ENCODE measurements at places on chromosomes 5 and 9.

- no peak for DNase-seq
Observed at GRCh38 chr9:70408393-70409040, 5.9 kb downstream of the KLF9 start.

- no peak for DNase-seq
Observed at GRCh38 chr9:92948632-92949031, 1.3 kb downstream of the FGD3 start.

- no peak for DNase-seq
Observed at GRCh38 chr9:136171801-136172411, 33.0 kb downstream of the LHX3 start.

DNA sequence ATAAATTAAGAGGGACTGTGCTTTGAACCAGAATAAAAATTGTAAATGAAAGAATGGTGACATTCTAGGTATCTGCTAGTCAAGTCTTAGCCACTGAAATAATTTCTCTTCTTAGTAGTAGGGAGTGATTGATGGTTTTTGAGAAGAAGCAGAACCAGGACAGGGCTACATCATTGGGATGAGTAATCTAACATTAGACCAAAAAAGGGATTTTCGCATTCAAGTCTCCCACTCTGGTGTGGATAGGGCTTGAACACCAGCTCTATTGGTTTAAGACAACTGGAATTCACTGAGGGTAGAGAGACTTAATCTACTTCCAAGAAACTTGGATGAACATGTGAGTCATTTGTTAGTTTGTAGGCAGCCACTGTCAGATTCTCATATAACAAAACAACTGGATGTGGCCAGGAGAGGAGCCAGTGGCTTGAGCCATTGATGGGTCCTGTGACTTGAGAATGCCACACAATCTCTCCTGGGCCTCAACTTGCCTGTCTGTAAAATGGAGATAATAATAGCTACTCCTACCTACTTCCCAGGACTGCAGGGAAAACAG is 16.6 kb downstream of the FAT2 start:
- DNase-seq: no peak

DNA sequence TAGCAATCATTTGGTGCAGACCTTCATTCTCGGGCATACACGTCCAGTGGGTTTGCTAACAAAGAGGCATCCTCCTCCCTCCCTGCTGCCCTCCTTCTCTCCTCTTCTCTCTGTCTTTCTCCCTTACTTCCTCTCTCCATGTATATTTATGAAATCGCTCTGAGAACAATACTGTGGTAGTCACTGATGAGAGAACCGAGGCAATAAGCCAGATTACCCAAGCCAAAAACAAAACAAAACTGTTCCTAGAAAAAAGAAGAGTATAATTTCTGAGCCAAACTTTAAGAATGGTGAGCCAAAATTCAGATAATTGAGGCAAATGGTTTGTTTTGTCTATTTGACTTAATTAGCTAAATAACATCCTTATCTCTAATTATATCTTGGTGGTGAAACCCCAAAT is 15.8 kb upstream of the HMHB1 start:
- DNase-seq: no peak

DNA sequence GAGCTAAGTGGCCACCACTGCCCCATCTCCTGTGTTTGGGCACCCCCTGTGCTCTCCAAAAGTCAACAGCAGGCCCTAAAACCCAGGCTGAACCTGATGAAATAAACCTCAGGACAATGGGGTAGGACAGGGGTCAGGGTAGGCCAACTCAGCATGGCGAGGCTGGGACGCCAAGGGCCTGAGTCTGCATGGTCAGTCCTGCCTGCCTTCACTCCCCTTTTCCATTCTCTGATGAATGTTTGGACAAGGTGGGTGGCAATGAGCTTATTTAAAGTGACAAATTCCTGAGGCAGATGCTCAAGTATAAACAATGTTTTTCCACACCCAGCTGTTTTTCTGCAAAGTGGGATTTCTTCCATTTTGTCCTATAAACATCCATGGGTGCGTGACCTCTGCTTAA is 47.2 kb upstream of the CXCL14 start:
- no peak for DNase-seq

GRCh38 chr5:32225445-32225844 is 51.3 kb upstream of the GOLPH3 start:
- no peak for DNase-seq

GRCh38 chr9:132383462-132383883 is 23.2 kb downstream of the TTF1 start:
- no peak for DNase-seq

GRCh38 chr5:177330991-177331842 is 19.5 kb upstream of the MXD3 start:
- no peak for DNase-seq

- DNase-seq: no peak
Observed at GRCh38 chr9:127162864-127163365, 40.5 kb upstream of the ANGPTL2 start.

DNA sequence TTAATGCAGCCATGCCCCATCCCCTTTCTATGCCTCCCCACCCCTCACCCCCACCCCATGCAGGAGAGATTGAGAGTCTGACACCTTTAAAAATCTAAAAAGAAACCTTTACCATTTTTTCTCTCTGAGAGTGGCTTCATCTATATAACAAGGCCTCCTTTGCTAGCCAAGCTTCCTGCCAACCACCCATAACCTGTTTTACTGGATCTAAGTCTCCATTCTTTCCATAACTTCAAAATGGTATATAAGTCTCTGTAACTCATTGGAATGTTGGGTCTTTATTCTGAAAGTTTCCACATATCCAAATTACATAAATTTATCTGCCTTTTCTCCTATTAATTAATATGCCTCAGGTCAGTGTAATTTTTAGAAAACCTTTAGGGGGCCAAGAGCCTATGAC is 1174.0 kb downstream of the MAT2B start:
- no peak for DNase-seq

DNA sequence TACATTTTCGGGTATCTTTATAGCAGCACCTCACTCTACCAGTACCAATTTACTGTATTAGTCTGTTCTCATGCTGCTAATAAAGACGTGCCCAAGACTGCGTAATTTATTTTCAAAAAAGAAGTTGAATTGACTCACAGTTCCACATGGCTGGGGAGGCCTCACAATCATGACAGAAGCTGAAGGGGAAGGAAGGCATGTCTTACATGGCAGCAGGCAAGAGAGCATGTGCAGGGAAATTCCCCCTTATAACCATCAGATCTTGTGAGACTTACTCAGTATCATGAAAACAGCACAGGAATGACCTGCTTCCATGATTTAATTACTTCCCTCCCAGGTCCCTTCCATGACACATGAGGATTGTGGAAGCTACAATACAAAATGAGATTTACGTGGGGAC is 602.6 kb upstream of the DAB2 start:
- DNase-seq: no peak

- DNase-seq: no peak
Observed at GRCh38 chr5:2011481-2012411, 129.0 kb upstream of the IRX4 start.

DNA sequence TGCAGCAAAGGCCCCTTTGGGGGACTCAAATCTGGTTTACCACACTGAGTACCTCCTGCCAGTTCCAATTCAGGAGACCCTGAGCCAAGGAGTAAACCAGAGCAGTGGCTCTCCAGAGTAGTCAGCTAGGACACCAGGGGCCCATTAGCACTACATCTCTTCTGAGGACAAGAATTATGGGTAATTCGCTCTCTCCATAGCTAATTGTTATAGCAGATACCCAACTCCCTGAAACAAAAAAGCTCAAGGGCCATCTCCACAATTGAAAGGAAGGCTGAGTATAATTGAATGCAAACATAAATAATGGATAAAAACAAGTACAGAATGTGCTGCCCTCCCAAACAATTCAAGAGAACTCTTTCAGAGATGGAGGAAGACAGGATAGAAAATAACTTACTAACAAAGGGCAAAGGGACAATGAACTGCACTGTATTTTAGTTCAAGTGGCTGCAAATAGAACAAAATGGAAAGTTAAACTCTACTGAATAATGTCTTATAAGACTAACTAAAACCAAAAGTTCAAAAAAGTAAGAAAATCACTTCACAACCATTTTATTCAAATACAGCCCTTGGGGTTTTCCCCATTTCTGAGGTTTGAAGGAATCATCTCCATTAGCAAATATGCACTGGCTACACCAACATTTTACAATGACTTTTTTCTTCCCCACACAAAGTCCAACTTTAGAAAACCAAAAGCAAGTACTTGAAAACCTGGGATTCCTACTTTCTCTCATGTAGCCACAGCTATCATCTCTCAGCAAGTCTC is 118.8 kb downstream of the SIL1 start:
- DNase-seq: no peak

DNA sequence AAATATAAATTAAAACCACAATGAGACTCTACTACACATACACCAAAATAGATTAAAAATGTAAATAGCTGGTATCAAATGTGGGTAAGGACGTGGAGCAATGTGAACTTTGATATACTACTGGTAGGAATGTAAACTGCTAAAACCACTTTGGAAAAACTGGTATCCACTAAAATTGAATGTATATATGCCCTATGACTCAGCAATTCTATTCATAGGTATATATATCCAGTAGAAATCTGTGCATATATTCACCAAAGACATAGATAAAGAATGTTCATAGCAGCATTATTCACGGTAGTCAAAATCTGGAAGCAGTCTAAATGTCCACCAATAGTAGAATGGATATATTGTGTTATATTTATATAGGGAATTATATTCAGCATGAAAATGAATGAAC is 85.2 kb downstream of the ERP44 start:
- no peak for DNase-seq

- no peak for DNase-seq
Observed at GRCh38 chr5:6399980-6400910, 21.9 kb upstream of the MED10 start.

DNA sequence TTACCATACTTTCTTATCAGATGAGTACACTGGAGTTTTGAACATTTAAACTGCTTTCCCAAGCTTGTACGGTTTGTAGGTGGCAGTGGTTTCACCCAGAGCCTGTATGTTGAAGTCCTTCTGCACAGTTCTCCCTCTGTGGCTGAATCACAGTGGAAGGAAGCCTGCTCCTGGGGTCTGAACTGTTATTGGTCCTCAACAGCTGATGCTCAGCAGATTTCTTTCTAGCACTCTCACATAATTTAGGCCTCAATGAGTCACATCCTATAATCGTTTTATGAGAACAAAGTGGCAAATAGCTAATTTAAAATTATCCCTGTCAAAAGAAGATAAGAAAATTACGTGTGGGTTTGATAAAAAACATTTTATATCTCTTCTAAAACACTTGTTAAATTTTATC is 229.7 kb downstream of the TLE4 start:
- no peak for DNase-seq

DNA sequence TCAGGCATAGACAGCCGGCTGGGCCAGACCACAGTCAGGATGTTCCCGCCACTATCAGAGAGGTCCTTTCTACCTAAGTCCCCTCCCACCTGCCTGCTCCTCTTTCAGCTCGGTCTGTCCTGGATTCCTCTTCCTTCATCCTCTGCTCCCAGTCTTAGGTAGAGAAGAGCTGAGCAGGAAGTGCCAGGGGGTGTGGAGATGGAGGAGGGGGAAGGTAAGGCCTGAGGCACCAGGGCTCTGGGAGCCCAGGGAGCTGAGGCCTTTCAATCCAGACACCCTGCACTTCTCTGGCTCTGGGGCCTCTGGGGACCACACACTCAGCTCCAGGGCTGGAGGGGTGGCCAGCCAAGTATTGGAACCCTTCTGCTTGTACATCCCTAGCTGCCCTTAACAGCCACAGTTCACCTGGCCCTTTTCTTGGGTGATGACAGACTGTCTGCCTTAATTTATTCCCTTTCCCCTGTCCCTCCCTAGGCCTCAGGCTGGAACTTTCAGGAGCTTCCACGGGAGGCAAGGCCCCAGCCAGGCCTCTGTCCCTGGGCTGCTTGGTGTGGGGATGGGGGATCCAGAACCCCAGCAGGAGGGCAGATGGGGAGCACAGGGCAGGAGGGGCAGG is 15.6 kb downstream of the IRF1 start:
- DNase-seq: no peak

- DNase-seq: no peak
Observed at GRCh38 chr5:56172241-56172640, 60.9 kb downstream of the ANKRD55 start.

DNA sequence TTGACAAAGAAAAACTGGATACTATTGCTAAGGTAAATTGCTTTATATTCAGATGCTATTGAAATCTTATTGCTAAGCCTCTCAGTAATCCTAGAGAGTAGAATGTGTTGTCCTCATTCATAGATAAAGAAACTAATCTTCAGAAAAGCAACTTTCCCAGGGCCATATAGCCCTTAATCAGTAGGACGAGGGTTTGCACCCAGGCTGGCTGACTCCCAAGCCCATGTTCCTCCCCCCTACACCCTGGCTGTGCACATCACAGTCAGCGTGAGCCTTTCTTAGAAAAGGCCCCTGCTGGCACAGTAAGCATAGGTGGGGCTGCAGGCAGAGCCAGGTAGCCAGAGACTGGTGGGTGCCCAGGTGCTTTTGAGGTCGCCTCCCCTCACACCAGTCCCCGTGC is 15.8 kb upstream of the GLIPR2 start:
- no peak for DNase-seq

DNA sequence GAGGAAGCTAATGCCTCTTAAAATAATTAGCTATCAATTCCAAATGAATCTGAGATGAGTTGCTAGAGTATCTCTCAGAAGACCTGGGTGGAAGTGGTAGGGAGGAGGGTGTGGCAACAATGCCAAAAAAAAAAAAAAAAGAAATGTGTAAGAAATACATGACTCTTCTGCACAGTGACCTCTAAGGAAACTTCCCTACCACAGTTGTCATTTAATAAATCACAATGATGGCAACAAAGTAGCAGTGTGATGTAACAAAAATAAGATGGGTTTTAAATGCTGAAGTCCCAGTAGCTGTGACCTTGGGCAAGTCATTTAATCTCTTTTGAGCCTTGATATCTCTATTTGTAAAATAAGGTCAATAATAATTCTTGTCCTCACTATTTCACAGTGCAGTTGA is 7.2 kb downstream of the FOXD1 start:
- no peak for DNase-seq

DNA sequence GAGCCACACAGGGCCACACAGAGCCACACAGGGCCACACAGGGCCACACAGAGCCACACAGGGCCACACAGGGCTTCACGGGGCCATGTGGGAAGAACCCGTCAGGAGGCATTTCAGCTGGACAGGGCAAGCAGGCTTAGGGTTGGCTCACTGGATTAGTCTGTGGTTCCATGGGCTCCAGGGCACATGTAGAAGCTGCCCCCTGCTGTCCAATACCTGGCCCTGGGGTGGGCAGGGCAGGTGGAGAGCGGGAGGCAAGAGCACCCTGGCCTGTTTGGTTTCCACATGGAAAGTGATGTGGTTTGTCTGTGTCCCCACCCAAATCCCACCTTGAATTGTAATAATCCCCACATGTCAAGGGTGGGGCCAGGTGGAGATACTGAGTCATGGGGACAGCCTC is 16.4 kb upstream of the LPCAT1 start:
- no peak for DNase-seq

DNA sequence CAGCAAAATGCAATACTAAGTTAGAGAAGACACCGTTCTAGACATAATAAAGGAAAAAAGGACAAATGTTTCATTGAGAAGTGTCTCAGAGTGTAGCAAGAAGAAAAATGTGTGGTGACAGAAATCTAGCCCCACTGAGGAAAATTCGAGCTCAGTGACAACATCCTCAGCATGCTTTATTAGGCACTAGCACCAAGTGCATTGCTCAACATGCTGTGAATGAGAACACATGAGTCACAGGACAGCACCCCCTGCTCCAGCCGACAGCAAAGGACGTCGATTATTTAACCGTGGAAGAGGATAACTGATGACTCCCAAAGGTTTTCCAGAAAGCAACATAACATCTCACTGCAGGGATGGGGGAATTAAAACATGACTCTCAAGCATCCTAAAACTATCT is 182.7 kb downstream of the GNAQ start:
- DNase-seq: no peak

- no peak for DNase-seq
Observed at GRCh38 chr9:133035669-133036068, 4.9 kb downstream of the GTF3C5 start.

Measured in GOT3 (cell line).